Naive thymus-derived CD8-positive, alpha-beta T cell (primary cell): ENCODE measurements at places on chromosomes 7 and 10.

DNA sequence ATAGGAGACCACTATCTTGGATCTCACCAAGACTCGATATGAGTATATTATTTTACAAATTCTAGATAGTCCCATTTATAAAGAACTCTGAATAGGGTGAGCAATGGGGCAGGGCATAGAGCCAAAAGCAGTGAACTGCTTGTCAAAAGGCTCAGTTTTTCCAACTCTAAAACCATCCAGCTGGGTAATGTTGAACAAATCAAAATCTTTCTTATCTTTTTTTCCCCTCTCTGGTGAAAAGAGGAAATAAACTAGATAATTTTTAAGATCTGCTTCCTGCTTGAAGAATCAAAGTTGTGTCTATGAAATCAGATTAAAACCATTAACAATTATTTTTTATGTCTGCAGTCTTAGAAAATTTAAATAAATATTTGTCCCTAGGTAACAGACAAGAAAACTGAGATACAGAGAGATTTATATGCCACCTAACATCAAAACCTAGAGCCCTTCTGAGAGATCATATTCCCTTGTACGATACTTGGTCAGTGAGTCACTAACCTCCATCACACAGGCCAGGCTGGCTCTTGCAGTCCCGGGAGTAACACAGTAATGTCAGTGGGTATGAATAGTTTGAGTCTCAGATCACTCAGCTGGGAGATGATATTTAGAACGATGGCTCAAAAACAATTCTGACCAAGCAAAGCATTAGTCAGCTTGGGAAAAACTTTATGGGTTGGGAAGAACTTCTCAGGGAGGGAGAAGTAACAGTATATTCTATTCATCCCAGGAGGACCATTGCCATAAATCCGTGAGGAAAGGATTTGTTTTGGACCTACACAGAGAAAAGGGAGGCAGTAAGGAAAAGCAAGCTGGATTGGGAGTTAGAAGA, 178.8 kb downstream of the REEP3 start:
- DNase-seq: no peak

GRCh38 chr7:4840079-4840501, 21.7 kb downstream of the PAPOLB start:
- no peak for DNase-seq

DNA sequence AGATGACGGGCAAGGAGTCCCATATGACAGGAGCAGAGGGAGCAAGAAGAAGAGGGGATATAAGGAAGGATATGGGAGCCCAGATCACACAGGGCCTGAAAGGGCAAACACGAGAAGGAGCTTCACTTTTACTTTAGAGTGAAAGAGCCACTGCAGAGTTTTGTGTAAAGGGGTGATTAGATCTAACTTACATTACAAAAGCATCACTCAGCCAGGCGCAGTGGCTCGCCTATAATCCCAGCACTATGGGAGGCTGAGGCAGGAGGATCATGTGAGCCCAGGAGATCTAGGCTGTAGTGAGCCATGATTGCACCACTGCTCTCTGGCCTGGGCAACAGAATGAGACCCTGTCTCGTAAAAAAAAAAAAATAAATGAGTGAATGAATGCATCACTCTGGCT, 91.1 kb downstream of the MPP7 start:
- DNase-seq: no peak

GRCh38 chr7:100745184-100745583, 11.8 kb downstream of the ZAN start:
- peak; percentile 26 for DNase-seq

- DNase-seq: no peak
Observed at GRCh38 chr10:10014846-10015245, 1002.8 kb upstream of the CELF2 start.

DNA sequence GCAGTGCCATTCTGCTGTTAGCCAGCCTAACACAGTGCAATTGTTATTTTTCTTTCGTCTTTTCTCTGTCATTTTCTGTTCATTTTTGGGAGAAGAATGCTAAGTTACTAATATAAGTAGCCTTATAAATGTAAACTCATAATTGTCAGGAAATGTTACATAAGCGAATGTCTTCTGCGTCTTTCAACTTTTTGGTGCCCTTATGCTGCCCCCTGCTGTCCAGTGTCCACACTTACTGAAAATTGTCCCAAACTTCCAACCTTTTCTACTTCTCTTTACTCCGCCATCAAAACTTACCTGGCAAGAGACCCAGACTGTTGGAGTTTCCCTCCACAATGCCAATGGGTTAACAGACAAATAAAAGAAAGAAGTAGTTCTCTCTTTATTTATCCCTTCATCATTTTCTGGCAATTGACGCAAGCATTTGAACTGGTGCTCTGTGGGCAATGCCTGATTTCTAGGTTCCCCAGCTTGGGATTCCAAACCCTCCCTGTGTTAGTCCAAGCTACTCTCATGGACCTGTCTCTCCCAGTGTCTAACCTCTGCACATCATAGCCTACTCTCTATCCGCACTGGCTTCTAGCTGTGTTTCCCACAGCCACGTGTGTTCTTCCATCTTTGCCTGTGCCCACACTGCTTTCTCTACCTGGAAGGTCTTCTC, 21.0 kb upstream of the EPC1 start:
- DNase-seq: peak; percentile 64

GRCh38 chr10:1024103-1024502, 1.6 kb downstream of the IDI2 start:
- DNase-seq: no peak

DNA sequence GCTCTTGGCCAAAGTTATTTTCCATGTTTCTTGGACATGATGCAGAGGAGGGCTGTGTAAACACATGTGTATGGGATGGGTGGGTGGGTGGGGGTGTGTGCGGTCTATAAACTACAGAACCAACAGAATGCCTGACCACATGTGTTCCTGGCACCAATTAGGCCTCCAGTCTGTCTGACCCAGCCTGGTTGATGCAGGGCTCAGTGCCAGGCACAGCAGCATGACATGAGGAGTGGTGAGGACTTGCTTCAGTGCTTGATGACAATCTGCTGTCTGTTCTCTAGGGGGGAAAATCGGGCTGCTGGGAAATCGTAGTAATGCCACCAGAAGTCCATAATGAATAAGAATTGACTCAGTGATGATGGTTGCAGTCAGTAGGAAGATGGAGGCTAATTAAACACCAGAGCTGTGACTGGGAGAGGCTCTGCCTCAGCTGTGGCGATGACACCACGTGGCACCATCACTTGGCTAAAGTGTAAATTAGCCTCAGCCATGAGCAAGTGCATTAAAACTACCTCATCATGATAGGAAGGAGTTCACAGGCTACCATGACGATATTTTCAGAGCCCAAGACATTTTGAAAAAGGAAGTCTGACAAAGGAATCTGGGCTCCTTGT, 260.1 kb upstream of the PODXL start:
- DNase-seq: no peak

GRCh38 chr7:51017576-51018535, 235.2 kb upstream of the GRB10 start:
- no peak for DNase-seq

GRCh38 chr7:16129431-16130110, 291.8 kb downstream of the CRPPA start:
- no peak for DNase-seq

DNA sequence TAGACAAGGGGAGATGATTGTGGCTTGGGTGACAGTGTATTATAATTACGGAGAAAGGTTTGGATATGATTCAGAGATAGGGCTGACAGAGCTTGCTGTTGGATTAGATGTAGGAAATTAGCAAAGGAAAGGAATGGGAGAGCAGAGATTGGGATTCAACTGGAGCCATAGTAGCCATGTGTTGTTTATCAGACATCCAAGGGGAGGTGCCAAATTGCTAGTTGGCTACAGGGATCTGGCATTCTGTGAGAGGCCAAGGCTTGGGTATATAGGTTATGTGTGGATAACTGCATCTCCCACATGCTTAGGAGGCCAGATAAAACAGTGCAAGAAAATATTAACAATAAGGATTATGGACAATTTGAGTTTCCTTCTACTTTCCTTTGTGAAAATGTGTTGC, 34.9 kb downstream of the CSGALNACT2 start:
- DNase-seq: no peak

GRCh38 chr10:7085913-7086589, 324.8 kb downstream of the SFMBT2 start:
- DNase-seq: no peak

- no peak for DNase-seq
Observed at GRCh38 chr10:67606572-67606971, 89.4 kb downstream of the CTNNA3 start.

GRCh38 chr7:30390736-30391636, 87.6 kb downstream of the NOD1 start:
- no peak for DNase-seq

GRCh38 chr10:113297226-113297625, 255.6 kb upstream of the HABP2 start:
- DNase-seq: no peak

DNA sequence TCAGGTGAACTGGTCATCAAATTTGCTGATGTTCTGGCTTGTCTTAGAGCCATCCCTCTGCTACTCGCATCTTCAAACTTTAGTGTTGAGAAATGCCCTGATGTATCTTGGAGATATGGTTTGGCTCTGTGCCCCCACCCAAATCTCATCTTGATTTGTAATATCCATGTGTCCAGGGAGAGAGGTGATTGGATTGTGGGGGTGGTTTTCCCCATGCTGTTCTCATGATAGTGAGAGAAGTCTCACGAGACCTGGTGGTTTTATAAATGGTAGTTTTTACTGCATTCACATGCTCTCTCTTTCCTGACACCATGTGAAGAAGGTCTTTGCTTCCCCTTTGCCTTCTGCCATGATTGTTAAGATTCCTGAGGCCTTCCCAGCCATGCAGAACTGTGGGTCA, 74.0 kb upstream of the AFAP1L2 start:
- no peak for DNase-seq

GRCh38 chr10:32049113-32049512, 7.1 kb downstream of the KIF5B start:
- no peak for DNase-seq

DNA sequence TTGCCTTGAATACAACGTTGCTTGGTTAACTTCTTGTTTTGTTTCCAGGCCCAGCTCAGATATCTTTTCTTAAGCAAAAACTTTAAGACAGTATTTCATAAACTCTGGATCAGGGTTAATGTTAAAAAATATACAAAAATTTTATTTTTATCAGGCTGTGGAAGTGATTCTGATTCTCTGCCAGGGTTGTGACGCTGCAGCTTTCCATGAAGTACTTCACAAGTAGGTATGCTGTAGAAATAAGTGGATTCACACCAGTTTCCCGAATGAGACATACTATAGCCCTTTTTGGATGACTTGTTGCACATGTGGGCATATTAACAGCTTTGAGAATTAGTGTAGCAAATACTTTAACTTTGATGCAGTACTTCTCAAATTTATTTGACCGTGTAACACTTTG, 70.1 kb downstream of the CDK14 start:
- no peak for DNase-seq

- DNase-seq: no peak
Observed at GRCh38 chr10:17062009-17062408, 67.6 kb downstream of the CUBN start.

GRCh38 chr7:6330657-6331056, 58.2 kb upstream of the CYTH3 start:
- no peak for DNase-seq

DNA sequence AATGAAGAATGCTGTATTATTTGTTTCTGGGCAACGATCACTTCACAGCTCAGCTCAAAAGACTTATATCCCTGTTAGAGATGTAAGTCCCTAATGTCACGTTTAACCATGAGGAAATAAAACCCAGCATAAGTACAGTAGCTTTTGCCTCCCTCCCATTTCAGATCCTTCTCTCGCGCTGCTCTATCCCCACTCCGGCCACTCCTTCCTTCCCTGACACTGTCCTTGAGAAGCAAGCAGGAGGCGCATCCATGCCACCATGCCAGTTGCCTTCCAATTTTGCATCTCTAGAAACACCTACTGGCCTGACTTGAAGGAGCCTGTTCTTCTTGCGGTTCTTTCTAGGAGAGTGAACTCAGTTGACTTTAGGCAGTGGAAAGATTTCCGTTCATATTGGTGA, 1.2 kb downstream of the FAM180A start:
- DNase-seq: no peak

GRCh38 chr10:35595106-35595505, 10.0 kb upstream of the GJD4 start:
- no peak for DNase-seq

DNA sequence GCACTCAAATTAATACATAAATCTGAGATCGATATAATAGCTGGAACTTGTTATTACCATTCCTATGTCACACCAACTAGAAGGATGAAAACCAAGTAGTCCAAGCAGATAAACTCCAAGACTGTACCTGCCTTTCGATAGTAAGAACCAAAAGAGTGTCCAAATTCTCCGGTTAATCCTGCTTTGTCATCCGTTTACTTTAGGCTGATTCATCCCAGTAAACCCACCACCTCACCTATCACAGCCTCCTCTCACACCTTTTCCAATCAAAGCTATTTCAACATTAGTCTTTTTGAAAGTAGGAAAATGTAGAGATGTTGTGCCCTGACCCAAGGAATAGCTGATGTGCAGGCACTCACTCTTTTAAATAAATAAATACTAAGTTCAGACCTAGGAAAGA, 177.2 kb downstream of the CTNNA3 start:
- DNase-seq: no peak

GRCh38 chr7:134182078-134182477, 54.9 kb downstream of the LRGUK start:
- DNase-seq: no peak

DNA sequence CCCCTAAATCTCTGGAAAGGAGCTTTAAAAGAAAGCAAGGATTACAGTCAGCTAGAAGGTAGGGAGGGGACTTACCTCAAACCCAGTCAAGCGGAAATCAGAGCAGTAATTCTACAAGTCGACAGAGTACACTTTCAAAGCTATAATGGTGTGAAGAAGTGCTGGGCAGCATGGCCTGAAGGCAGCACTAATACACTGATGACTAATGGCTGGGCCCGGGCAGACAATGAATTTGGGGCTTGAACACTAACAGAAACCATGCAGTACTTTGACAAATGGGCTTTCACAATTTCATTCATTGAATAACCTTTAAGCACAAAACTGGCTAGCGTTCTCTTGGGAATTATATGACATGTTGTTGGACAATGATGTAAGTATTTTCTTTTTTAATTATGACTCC, 4.7 kb downstream of the GLI3 start:
- DNase-seq: no peak

DNA sequence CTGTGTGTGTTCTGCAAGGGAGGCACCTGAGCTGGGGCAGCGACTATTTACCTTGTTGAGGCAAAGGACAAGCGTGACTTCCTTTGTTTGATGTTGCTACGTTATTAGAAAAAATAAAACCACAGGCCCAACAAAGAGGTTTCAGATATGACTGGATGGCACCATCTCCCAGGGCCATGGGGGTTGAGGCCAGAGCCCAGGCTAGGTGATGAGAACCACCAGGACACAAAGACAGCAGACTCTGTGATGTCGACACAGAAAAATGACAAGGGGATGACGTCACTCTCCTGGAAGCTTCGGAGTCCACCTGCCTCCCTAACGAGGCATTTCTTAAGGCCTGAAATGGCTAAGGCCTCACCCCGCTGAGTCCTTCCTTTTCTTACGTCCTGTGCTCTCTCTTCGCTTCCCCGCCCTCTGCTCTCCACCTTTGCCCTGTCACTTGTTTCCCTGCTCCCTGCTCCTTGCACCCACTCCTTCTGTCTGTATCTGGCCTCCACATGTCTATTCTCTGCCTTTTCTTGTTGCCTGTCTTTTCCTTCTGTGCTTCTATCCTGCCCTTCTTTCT, 83.0 kb upstream of the ADRB1 start:
- no peak for DNase-seq
